ENCODE measurements at places on chromosomes 2 and 18.

DNA sequence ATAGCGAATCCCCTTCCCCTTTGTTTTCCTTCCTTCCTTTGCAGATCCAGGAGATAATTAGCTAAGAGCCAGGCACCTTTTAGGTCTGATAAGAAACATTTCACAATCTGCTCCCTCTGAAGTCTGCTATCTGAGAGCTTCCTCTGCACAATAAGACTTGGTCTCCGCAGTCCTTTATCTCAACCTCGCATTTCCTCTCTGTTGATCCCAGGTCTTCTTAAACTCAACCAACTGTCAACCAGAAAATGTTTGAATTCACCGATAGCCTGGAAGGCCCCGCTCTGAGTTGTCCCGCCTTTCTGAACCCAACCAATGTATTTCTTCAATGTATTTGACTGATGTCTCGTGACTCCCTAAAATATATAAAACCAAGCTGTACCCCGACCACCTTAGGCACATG is 78.4 kb upstream of the CTDP1 start:
- DNase-seq: no peak

DNA sequence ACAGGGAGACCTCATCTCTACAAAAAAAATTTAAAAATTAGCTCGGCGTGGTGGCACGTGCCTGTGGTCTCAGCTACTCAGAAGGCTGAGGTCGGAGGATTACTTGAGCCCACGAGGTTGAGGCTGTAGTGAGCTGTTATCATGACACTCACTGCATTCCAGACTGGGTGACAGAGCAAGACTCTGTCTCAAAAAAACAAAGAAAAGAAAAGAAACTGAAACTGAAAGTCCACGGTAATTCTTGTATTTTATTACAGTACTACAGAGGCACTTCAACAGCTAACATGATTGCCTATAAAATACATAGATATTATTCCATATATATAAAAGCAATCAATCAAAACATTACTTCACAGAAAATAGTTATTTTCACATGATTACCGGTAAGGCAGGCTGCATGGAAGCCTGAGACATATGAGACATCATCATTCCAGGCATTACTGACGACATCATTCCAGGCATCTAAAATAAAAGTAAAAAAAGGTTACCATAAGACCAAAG is 23.1 kb downstream of the PRPF40A start:
- no peak for DNase-seq

- DNase-seq: no peak
Observed at GRCh38 chr2:39023649-39024048, 97.2 kb downstream of the SOS1 start.

DNA sequence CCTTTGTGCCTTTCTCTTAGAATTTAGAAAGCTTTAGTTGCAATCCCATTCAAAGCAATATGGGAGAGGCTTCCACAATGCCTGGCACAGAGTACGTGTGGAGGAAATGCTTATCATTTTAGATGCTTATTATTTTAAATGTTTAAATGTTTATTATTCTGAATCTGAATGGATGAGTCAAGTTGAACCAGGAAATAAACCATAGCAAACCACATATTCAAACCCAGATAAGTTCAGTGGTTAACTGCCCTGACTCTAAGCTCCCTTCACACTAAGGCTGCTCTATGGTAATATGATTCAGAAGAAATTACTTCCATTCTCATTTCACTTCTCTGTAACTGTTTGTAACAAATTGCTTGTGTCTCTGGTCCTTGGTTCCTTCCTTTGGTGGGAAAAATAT is 5.2 kb upstream of the PPP4R1 start:
- no peak for DNase-seq

- no peak for DNase-seq
Observed at GRCh38 chr18:41767960-41768359, 187.1 kb upstream of the PIK3C3 start.

- DNase-seq: no peak
Observed at GRCh38 chr18:27894746-27895145, 282.2 kb downstream of the CDH2 start.

DNA sequence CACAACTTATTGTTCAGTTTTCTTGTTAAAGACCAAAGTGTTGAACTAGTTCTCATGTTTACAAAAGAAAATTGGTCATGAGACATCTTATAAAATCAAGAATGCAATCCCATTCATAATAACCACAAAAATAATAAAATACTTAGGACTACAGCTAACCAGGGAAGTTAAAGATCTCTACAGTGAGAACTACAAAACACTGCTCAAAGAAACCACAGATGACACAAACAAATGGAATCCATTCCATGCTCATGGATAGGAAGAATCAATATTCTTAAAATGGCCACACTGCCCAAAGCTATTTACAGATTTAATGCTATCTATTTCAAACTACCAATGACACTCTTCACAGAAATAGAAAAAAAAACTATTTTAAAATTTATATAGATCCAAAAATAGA is 1354.8 kb upstream of the CDH2 start:
- no peak for DNase-seq

DNA sequence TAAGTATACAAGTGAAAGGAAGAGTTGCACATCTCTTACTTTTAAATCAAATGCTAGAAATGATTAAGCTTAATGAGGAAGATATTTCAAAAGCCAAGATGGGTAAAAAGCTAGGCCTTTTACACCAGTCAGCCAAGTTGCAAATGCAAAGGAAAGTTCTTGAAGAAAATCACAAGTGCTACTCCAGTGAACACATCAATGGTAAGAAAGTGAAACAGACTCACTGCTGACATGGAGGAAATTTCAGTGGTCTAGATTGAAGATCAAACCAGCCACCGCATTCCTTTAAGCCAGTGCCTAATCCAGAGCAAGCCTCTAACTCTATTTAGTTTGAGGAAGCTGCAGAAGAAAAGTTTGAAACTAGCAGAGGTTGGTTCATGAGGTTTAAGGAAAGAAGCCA is 79.1 kb downstream of the RBBP8 start:
- no peak for DNase-seq

DNA sequence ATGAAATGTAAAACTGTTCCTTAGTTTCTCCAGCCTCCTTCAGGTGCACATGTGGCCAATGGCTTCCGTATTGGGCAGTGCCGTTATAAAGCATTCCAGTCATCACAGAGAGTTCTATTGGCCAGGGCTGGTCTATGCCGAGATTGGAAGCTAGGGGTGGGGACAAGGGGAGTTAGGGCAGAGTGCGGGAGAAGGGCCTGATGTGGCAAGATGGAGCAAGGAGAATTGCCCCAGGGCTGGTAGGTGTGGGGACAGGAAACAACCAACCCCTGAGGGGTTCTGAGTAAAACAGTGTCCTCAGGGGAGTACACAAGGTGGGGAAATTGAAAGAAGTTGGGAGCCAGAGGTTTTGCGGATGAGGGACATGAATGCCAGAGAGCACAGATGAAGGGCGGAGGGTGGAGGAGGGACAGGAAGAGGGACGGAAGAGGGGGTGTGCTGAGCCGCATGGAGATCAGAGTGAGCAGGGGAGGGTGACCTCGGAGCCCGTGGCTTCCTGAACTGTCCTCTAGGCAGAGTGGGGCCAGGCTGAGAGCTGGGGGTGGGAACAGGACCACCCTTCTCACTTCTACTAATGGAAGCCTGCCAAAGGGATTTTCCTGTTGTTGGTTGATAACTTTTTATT is 9.1 kb upstream of the ATP6V1C2 start:
- DNase-seq: no peak

GRCh38 chr2:100799686-100800085 is 20.3 kb upstream of the NPAS2 start:
- no peak for DNase-seq

DNA sequence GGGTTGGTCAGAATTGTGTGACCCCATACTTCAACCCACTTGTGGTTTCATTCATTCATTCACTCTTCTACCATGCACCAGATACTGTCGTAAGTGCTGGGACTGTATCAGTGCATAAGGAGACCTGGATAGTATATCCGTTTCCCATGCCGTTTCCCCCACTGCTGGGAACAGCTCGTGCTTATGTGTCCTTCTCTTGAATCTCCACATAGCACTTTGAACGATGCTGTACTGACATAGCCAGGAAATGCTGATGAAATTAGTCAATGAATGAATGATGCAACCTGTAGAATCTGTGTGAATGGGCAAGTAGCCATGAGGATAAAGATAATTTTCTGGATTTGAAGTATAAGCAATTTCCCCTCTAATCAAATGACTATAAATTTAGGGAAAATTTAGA is 276.1 kb downstream of the BCL2 start:
- DNase-seq: no peak

DNA sequence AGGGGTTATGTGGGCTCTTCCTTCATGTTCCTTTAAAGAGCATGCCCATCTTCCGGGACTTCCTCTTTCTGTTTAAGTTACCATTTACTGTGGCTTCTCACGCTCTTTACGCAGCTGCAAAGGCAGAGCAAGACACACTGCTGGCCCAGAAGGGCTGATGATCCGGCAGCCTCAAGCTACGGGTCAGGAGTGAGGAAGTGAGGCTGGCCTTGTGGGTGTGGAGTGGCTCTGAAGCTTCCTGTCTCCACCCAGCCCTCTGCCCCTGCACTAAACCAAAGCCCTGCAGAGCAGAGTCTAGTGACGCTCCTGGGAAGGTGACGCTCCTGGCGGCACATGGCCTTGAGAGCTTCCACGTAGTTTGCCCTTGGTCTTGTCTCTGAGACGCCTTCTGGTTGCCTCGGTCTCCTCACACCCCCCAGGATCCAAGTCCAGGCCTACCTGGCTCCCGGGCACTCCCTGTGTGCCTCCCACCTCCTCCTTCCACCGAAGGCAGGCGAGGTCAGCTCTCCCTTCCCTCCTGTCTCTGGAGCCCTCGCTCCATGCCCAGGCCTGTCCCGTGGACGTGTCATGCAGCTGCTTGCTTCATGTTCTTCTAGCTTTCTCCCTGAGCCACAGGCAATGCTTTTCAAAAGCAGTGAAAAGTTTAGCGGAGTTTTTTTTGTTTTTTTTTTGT is 50.3 kb downstream of the ARL4C start:
- DNase-seq: no peak

DNA sequence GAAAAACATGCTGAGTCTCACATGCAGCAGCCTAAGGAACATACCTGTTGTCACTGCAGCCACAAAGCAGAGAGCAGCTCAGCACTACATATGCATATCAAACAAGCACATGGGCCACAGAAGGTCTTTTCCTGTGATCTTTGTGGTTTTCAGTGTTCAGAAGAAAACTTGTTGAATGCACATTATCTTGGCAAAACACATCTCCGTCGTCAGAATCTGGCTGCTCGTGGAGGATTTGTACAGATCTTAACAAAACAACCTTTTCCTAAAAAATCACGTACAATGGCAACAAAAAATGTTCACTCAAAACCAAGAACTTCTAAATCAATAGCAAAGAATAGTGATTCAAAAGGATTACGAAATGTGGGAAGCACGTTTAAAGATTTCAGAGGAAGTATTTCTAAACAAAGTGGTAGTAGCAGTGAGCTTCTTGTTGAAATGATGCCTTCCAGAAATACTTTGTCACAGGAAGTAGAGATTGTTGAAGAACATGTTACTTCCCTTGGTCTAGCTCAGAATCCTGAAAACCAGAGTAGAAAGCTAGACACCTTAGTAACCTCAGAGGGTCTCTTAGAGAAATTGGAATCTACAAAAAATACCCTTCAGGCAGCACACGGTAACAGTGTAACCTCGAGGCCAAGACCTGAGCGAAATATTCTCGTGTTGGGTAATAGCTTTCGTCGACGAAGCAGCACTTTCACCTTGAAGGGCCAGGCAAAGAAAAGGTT is 34.1 kb downstream of the ZNF407 start:
- DNase-seq: no peak

DNA sequence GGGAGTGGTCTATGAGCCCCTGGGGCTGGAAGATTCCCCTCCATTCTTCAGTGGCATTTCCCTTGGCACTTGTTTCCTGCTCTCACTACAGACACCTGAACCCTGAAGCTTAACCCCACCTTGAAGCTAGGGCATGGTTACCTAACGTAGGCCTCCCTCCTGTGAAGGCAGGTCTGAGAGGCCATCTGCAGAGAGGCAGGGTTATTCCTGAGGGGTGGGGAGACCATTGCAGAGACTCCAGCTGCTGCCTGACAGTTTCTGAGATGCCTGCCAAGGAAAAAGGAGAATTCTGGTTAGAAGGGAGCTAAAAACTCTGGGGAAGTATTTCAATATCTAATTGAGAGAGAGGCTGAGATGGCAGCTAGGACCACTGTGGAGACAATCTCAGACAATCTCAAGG is 119.3 kb upstream of the NDUFV2 start:
- no peak for DNase-seq

GRCh38 chr2:162385536-162385935 is 41.6 kb downstream of the GCA start:
- DNase-seq: no peak

DNA sequence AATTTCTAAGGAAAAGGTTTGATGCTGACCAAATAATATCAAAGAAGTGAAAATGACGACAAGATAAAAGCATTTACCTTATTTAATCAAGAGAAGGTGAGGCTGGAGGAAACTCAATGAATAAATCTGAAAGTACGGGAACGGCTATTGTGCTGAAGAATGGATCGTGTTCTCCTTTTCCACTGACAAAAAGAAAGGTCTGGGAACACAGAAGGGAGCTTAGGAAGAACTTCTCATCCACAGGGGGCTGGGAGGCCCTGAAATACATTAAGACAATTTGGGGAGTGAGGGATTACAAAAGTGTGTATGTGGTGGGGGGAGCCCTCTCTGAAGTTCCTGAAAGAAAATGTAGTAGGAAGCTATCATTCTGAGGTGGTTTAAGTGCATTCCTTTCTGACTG is 582.3 kb downstream of the SLC4A3 start:
- no peak for DNase-seq

DNA sequence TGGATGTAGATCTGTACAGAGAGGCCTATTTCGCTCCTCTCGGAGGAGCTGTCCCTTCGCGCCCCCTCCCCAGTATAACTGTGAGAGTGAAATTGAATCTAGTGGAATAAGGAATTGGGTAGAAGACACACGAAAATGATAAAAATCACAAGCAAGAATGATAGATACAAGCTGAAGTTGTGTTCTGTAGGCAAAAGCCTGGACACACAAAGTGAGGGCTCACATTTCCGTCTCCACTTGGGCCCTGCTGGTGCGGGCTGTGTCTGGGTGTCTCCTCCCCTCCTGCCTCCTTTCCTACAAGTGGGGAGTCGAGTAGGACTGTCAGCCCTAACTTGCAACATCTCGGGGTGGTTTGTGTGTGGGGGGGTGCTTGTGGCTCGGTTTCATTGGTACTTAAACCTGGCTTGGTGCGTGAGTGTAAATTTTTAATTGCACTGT is 457 bp upstream of the SP9 start:
- DNase-seq: no peak
